NCI-H1092 treated with DMSO at 0.1 percent for 48 hours (cell line): ENCODE measurements at places on chromosomes 11 and 22.

DNA sequence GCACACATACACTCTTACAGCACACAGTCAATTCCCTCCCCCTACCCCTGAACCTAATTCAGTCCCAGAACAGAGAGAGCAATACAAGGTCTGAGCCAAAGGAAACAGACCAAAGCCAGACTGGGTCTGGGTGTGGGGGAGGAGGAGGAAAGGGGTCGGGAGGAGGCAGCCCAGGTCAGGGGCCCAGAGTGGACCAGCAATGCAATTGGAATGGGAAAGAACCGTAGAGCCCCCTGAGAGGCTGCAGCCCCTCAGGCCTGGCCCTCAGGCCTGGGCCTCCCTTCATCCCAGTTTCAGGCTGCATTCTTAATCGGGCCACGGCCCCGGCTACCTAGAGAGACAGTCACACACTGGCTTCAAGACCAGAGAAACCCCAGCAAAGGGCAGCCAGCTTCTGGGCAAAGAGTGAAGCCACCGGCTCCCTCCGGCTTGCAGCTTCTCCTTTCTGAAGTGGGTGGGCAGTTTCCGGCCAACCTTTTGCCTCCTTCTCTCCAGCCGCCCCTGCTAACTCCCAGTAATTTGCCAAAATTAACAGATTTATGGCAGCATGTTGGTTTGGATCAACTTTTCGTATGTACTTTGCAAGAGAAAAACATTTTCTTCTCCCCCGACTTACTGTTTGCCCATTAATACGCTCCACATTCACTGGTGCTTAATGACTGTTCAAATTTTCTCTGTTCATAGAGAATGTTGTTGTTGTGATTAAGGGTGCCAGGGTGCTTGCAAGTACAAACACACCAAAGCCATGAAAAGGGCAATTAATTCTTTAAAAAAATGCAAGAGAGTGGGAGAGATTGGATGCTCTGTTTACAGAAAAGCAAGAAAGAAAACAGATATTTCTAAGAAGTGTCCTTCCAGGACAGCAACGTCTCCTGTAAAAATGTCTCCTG, 488.3 kb downstream of the MN1 start:
- DNase-seq: no peak

- DNase-seq: no peak
Measured at GRCh38 chr22:29705651-29706050, 14.2 kb upstream of the CABP7 start.

GRCh38 chr22:33051960-33052839, 6.0 kb downstream of the SYN3 start:
- no peak for DNase-seq

GRCh38 chr11:614623-615503, 887 bp downstream of the IRF7 start:
- no peak for DNase-seq
